ENCODE measurements at places on chromosomes 6 and 20.
A peak's percentile ranks its signal among the peaks of the same experiment; 100 is the strongest.

DNA sequence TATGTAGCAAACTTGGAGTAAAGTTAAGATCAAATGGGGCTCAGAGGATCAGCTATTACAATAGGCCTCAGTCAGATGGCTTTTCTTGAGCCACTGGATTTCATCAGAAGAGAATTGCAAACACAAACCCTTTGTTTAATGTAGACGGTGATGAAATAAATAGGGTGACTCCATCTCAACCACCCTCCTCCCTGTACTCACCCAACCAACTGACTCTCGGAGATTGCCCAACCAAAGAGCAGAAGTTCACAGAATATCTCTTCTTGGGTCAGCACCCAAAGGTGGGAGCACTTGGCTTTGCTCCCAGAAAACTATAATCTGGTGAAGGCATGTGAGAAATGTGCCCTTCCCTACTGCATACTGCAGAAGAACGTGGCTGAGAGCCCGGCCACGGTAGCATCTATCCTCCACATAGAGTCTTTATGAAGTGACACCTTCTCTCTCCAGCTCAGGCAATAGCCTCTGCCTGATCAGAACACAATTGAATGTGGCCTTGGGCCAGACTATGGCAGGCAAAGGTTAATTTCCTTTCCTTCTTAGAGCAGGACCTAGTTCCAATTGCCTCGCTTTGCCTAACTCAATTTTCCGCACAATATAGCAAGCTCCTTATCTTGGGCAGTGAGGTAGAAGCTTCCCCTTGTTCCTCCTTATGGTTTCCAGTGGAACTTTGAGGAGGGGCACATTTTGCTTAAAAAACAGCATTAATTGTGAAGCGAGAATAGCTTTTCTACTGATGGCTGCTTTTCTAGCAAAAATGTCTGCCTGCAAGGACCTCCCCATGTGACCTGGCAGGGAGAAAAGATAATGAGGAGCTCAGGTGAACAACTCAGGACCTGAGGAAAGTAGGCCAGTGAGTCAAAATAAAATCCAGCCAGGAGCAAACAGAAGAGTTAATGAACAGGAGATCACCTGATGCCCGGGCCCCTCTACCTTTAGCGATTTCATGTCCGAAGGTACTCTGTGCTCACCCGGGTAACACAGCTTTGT, 79.4 kb downstream of the GFOD1 start:
- DNase-seq: peak; percentile 87

GRCh38 chr20:8837396-8837795, 231.5 kb upstream of the PLCB4 start:
- DNase-seq: peak; percentile 57

DNA sequence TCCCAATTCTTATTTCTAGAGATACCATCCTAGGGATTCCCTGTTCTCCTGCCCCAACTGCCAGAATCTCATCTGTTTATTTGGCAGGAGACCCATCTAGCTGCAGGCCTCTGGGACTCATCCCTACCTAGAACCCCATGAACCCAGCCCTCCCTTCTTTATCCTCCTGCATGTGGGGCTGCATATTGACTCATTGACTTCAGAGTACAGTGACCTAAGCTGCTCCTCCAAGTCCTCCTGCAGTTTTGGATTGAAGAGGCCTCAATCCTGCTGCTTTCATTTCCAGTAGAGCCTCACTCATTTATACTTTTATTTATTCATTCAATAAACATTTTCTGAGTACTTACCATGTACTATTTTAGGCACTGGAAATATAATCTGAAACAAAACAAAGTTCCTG, 11.6 kb downstream of the TMEM200A start:
- DNase-seq: no peak

- DNase-seq: no peak
Measured at GRCh38 chr6:12577124-12577850, 139.3 kb upstream of the PHACTR1 start.

- no peak for DNase-seq
Measured at GRCh38 chr6:157099912-157100593, 223.3 kb downstream of the TMEM242 start.

DNA sequence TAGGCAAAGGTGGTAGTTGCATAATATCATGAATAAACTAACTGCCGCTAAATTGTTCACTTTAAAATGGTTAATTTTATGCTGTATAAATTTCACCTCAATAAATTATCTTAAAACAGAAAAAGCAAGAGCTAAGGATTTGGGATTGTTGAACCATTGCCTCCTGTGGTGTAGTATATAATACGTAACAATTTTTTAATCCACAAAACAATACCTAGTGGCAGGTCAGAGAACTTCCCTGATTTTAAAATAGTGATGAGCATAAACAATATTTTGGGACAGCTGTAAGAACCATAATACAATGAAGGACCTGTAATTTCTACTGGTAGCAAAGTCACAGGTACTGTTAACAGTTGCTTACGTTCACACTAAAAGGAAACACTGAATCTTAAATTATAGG, 197.4 kb upstream of the PRND start:
- DNase-seq: no peak

DNA sequence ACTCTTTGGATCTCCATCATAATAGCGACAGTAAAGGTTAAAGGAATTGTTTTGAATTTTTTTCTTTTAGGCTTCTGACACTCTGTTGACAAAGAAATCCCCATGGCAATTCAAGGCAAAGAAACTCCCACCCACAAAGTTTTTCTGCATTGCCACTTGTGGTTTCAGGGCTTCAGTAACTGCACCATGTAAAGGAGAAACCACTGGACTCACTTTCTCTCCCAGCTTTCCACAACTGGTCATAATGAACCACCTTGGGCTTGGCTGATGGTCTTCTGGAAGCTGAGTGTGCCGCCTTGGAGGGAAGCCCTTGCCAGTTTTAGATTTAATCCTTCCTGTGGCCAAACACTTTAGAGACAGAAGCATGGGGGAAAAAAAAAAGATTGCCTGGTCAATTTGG, 163.1 kb downstream of the ISM1 start:
- no peak for DNase-seq

GRCh38 chr6:14354919-14355572, 237.5 kb downstream of the CD83 start:
- DNase-seq: peak; percentile 53

DNA sequence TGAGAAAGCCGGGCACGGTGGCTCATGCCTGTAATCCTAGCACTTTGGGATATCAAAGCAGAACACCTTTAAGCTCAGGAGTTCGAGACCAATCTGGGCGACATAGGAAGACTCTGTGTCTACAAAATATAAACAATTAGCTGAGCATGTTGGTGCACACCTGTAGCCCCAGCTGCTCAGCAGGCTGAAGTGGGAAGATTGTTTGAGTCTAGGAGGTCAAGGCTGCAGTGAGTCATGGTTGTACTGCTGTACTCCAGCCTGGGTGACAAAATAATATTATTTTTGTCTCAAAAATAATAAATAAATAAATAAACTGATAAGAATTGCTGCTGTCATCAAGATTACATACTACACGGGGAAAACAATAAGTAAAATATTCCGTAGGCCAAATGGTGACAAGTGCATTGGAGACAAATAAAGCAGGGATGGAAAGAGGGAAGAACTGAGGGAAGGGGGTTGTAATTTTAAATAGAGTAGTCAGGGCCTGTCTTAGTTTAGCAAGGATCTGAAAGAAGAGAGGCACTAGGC, 14.0 kb upstream of the TOP1 start:
- DNase-seq: no peak

GRCh38 chr20:18380908-18381529, 85.8 kb downstream of the DZANK1 start:
- DNase-seq: no peak

DNA sequence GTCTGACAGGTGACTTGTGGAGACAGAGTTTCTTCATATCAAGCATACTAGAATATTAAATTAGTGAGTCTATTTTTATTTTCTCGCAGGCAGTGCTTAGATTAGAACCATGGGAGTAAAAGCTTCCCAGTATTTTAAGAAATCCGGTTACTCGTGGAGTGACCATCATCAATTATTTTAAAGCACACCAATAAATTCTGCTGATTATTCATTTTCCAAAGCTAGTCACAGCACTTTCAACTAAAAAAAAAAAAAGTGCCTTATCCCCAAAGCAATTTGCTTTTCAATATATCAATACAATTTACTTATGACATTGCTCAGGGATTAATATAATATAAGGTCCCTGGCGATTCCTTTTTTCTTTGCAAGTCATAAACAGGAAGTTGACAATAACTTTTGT, 26.3 kb upstream of the OLIG3 start:
- DNase-seq: no peak

- no peak for DNase-seq
Measured at GRCh38 chr6:31426395-31427354, 23.3 kb downstream of the MICA start.

- no peak for DNase-seq
Measured at GRCh38 chr6:35417979-35418661, 34.0 kb upstream of the FANCE start.

GRCh38 chr20:42986143-42986773, 203.4 kb downstream of the PTPRT start:
- no peak for DNase-seq

DNA sequence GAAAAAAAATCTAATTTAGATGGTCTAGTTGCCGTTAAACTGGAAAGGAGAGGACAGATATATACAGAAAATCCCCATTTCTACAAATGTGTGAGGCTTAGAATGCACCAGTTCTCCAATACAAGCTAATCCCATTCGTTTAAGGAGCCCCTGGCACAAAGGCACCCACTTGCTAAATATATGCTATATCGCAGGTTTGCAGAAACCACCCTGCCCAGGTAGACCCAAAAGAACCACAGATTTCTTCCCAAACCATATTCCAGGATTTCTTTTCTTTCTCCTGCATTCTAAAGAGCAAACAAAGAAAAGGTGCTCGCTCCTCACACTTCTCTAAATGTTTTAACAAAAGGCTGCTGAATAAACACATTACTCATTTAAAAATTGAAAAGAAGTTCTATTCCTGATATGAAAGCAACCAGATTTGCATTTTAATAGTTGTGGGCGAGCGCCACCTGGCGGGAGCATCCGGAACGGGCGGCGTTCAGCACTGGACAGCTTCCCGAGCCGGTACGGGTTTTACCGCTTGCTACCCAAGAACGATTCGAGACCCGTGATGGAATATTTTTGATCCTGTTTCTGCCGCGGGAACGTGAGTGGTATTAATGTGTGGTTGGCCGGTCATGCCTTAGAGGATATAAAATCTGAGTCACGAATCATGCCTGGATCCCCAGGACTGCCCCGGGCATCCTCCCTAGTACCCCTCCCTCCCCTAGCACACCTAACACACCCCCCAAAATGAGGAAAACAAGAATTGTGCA, 2.1 kb downstream of the PTPRT start:
- DNase-seq: peak; percentile 79

GRCh38 chr6:100134297-100134696, 140.3 kb upstream of the MCHR2 start:
- DNase-seq: no peak

GRCh38 chr20:24588047-24588635, 118.7 kb downstream of the SYNDIG1 start:
- DNase-seq: no peak

- DNase-seq: no peak
Measured at GRCh38 chr6:107877968-107878367, 53.9 kb upstream of the SCML4 start.

Measured in adipocyte (in vitro differentiated cells).